ENCODE measurements at places on chromosomes 3 and 15. TPM values are rescaled to one million over a fixed set of nuclear protein-coding genes. Genes with fewer than 3 reads are reported as not detected.
A peak's percentile ranks its signal among the peaks of the same experiment; 100 is the strongest.

- DNase-seq: peak; percentile 72
Observed at GRCh38 chr15:68333775-68334470, 56.4 kb downstream of the FEM1B start.

DNA sequence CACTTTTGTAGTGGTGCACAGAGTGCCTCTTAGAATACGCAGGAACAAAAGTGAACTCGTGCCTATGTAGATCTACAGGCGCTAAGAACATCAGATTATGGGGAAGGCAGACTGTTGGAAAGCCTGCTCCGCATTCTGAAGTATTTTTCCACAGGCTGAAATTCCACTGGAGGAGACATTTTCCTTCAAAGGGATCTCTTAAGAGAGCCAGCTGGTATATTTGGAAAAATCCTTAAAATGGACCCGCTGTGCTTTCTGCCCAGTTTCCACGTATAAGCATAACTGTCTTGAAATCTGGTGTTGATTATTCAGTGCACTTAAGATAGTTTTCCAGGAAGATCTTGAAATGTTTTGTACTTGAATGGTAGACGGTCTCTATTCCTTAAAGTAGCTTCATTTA, 34.7 kb upstream of the ICE2 start:
- no peak for DNase-seq

ATP13A5 gene
- 2.0 TPM for total RNA-seq

DNA sequence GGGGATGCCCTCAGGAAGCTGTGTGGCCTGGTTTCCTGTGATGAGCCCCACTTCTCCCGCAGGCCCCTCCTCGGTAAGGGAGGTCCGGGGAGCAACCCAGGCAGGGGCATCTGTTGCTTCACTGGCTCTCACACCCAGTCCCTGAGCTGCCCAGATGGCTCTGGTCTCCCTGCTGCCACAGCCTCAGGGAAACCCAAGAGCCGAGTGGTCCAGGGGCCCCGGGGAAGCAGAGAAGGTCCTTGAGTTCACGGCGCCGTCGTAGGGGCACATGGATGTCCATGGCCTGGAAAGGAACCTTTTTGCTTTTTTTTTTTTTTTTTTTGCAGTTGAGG, 13.3 kb upstream of the LRRC15 start:
- DNase-seq: no peak

ABI3BP gene
- 108 TPM for total RNA-seq

WDR72 gene
- 1.5 TPM for total RNA-seq
